GM23338 (cell line): ENCODE measurements at places on chromosomes 1 and 21. TPM values are rescaled to one million over a fixed set of nuclear protein-coding genes. Genes with fewer than 3 reads are reported as not detected.
A peak's percentile ranks its signal among the peaks of the same experiment; 100 is the strongest.

DNA sequence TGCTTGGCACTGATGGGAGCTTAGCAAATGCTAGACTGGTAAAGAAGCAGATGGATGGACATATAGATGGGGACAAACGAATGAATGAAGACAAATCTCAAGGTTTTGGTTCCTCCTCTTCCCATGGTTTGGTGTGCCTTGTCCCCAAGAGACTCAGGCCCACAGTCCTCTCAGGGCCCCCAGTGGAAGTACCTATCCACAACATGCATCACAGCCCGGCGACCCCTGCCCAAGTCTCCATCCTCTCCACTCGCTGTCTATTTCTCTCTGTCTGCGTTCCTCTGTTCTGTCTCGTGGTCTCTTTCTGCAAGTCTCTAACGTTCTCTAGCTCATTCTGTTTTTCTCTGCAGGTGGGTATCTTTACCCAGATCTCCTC, 85.8 kb downstream of the GLIS1 start:
- no peak overlapping the region for H3K4me3 ChIP-seq
- no peaks in the 10 kb centered on the region for H3K27me3 ChIP-seq
- H3K27ac ChIP-seq = no peak overlapping the region
- no peaks in the 10 kb centered on the region for H3K36me3 ChIP-seq

DNA sequence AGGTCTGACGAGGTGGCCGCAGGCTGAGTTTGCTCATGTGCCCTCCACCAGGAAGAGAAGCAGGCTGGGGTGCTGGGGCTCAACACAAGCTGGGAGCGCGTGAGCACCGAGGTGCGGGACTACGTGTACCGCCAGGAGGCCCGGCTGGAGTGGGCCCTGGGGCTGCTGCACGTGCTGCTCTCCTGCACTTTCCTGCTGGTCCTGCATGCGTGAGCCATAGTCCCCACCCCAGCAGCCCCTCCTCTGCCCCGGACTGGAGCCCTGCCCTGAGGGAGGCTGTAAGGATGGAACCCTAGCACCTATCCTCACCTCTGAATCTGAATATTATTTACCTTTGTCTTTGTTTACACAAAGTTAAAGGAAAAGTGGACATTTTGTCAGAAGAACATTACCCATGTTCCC, 7.8 kb upstream of the ADAM15 start:
- H3K27me3 ChIP-seq = no peaks in the 10 kb centered on the region
- no peak overlapping the region for H3K27ac ChIP-seq
- no peaks in the 10 kb centered on the region for H3K36me3 ChIP-seq
- DNase-seq = no peak
- no peak overlapping the region for H3K4me3 ChIP-seq
- H3K4me1 ChIP-seq = no peaks in the 10 kb centered on the region

- H3K27ac ChIP-seq = no peak overlapping the region
- H3K4me1 ChIP-seq = no peaks in the 10 kb centered on the region
- H3K27me3 ChIP-seq = no peaks in the 10 kb centered on the region
- H3K36me3 ChIP-seq = no peaks in the 10 kb centered on the region
- H3K4me3 ChIP-seq = no peak overlapping the region
- peak; percentile 12 for DNase-seq
Observed at GRCh38 chr1:98557895-98558294, 103.6 kb upstream of the SNX7 start.

Gene HSPB7
- total RNA-seq = not detected in 2 replicates

DNA sequence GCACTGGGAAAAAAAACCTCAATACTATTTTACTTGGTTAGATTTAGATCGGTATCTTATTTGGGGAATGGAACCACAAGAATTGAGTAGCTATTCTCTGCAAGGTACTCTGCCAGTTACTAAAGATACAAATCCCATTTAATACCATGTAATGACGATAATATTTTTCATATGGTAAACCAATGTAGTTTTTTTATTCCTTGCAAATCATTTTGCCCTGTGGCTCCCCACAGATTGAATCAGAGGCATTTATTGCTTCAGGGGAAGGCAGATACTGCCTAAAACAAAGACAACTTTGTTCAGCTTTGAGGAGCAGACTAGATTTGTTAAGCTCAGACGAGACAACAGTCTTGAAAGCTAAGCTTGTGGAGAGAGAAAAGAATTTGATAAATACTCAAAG, 226.7 kb upstream of the RUNX1 start:
- no peak for DNase-seq
- H3K4me1 ChIP-seq = no peaks in the 10 kb centered on the region
- no peak overlapping the region for H3K4me3 ChIP-seq
- no peaks in the 10 kb centered on the region for H3K36me3 ChIP-seq
- H3K27me3 ChIP-seq = no peaks in the 10 kb centered on the region
- no peak overlapping the region for H3K27ac ChIP-seq

Gene NID1
- total RNA-seq = 29.2 and 32.5 TPM in 2 replicates

DNA sequence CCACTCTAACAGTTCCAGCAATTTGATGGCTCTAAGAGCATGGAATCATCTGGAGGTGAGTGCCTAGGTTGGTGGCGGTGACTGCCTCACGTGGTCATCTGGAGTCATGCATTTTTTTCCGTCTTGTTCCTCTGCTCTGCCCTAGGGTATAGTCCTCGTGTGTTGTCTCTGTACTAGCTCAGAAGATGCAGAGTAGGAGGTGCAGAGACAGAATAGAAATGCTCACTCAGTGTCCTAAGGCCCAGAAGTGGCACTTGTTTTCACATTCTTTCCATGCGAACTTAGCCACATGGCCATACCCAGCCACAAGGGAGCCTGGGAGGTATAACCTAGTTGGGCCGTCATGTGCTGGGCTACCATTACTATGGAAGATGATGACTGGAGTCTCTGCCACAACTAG, 30.3 kb downstream of the DYRK1A start:
- no peak overlapping the region for H3K4me3 ChIP-seq
- H3K36me3 ChIP-seq = no peaks in the 10 kb centered on the region
- peaks cover 42% of the 10 kb centered on the region for H3K4me1 ChIP-seq
- H3K27ac ChIP-seq = no peak overlapping the region
- DNase-seq = no peak

DNA sequence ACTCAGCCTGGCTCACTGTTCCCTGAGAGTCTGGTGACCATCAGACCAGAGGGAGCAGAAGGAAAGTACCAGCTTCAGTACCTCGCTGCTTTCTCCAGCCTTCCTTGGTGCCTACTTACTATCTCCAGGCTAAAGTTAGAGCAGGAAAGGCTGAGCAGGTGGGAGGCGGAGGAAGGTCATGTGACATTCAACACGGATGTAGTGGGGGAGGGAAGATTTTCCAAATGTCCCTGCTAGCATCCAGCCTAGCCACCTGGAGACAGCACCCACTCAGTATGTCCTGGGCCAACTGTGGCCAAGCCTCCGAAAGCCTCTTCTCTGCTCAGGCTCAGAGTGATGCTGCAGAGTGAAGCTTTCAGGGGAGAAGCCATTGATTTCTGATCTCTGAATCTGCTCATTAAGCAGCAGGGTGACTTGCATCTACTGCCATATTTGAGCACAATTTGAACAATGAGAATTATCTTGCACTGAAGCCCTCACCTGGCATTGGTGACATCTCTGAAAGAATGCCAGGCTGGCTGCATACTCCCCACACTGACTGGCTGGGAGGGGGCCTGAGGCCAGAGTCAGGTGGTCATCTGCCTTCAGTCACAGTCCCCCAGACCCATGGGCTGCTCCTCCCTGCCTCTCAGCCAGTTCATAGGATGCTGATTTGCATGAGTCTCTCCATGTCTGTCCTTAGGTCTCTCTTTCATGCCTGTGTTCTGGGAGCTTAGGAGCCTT, 86.2 kb downstream of the KCND3 start:
- H3K4me3 ChIP-seq = no peak overlapping the region
- no peaks in the 10 kb centered on the region for H3K36me3 ChIP-seq
- no peak overlapping the region for H3K27ac ChIP-seq
- no peaks in the 10 kb centered on the region for H3K4me1 ChIP-seq
- no peak for DNase-seq

Gene RIMKLA
- total RNA-seq = 5.5 and 6.6 TPM in 2 replicates

DNA sequence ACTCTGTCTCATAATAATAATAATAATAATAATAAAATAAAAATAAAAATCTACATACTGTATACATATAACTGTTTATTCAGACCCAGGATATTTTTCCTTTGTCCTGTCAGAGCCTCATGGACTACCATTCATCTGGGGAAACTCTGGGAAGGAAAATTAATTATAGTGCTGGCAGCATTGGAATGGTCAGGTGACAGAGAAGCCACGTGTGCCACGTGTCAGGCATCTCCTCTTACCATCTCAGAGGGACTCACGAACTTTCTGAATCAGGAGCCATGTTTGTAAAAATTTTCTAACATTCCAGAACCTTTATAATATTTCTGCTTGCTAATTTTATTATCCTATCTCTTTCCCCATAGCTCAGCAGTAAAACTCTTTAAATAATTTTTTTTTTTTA, 97.8 kb upstream of the HNRNPU start:
- no peaks in the 10 kb centered on the region for H3K36me3 ChIP-seq
- H3K27me3 ChIP-seq = no peaks in the 10 kb centered on the region
- no peak overlapping the region for H3K27ac ChIP-seq
- H3K4me3 ChIP-seq = no peak overlapping the region

Gene KRTAP7-1
- total RNA-seq = not detected in 2 replicates

DNA sequence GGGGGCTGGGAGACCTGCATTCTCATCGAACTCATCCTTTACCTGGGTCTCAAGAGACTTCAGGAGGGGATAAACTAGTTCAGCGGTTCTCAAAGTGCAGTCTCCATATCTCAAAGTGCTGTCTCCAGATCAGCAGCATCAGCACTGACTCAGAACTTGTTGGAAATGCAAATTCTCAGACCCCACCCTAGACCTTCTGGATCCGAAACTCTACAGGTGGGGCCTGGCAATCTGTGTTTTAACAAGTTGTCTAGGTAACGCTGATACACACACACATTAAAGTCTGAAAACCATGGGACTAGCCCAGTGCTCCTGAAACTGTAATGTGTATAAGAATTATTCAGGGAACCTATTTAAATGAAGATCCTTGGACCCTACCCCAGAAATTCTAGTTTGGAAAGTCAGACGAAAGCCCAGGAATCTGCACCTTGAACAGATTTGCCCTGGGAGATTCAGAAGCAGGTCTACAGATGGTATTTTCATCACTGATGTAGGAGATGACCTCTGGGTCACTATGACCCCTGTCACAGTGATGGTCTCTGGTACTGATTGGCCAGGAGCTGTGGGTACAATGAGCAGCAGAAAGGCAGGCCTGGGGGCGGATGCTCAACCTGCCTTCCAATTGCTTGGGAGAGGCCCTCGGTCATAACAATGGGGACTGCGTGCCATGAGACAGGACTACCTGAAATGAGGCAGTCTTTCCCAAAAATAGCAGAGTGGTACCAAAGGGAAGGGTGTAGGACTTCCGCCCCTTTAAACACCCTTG, 127.2 kb downstream of the FAM78B start:
- peaks cover 8% of the 10 kb centered on the region for H3K4me1 ChIP-seq
- no peak overlapping the region for H3K27ac ChIP-seq
- DNase-seq = no peak
- H3K4me3 ChIP-seq = no peak overlapping the region
- no peaks in the 10 kb centered on the region for H3K27me3 ChIP-seq

Gene TRIM46
- total RNA-seq = 15.4 and 18.8 TPM in 2 replicates

- DNase-seq = no peak
- no peaks in the 10 kb centered on the region for H3K4me1 ChIP-seq
- no peaks in the 10 kb centered on the region for H3K27me3 ChIP-seq
- H3K4me3 ChIP-seq = no peak overlapping the region
- H3K36me3 ChIP-seq = no peaks in the 10 kb centered on the region
Observed at GRCh38 chr1:96253246-96254035, 468.1 kb upstream of the PTBP2 start.

DNA sequence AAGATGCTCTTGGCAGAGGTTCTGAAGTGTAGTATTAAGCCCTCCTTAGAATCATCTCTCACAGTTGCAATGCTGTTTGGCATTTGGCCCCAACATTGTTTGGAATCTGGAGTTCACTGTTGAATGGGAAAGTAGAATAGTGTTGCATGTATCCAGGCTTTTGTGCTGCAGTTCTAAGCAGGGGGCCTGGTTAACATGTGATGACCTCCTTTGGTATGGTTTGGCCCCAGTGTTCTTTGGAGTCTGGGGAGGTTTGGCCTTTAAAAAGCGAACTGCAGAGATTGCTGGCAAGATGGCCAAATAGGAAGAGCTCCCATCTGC, 61.8 kb upstream of the PLD5 start:
- DNase-seq = no peak
- H3K27me3 ChIP-seq = no peaks in the 10 kb centered on the region
- no peaks in the 10 kb centered on the region for H3K4me1 ChIP-seq
- H3K4me3 ChIP-seq = no peak overlapping the region

GRCh38 chr1:192575499-192576189, at the start of gene RGS1:
TSS of gene RGS1 (plus strand) at chr1:192575773. CDS start at chr1:192575793, 20 bp downstream.
- peaks cover 11% of the 10 kb centered on the region; the same call in 1 of the 2 replicates for H3K4me1 ChIP-seq
- no peak within 1 kb of the TSS for H3K27ac ChIP-seq

GRCh38 chr1:231540847-231541246, 12.4 kb downstream of the TSNAX start:
- peaks cover 12% of the 10 kb centered on the region; the same call in 1 of the 2 replicates for H3K36me3 ChIP-seq
- H3K4me3 ChIP-seq = no peak overlapping the region
- no peaks in the 10 kb centered on the region for H3K4me1 ChIP-seq
- no peaks in the 10 kb centered on the region for H3K27me3 ChIP-seq

DNA sequence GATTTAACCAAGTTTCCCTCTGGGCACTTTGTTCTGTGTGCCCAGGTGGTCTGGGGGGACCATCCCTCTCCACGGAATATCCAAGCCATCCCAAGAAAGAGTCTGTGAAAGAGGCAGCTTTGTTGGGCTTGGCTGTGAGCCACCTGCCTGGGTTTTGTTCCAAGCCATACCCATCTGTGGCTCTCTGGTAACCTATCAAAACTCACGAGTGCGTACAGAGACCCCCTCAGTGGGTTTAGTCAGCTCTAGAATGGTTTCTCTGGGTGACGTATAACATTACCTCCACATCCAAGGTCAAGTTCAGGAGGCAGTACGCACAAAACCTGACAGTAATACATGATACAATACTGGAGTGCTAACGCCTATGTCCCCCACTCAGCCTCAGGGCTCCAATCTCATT, 54.2 kb downstream of the DNTTIP2 start:
- no peaks in the 10 kb centered on the region for H3K36me3 ChIP-seq
- H3K27me3 ChIP-seq = no peaks in the 10 kb centered on the region
- peaks cover 26% of the 10 kb centered on the region for H3K4me1 ChIP-seq
- no peak overlapping the region for H3K27ac ChIP-seq

Gene SLC25A33
- 18.8 and 21.0 TPM in 2 replicates for total RNA-seq

DNA sequence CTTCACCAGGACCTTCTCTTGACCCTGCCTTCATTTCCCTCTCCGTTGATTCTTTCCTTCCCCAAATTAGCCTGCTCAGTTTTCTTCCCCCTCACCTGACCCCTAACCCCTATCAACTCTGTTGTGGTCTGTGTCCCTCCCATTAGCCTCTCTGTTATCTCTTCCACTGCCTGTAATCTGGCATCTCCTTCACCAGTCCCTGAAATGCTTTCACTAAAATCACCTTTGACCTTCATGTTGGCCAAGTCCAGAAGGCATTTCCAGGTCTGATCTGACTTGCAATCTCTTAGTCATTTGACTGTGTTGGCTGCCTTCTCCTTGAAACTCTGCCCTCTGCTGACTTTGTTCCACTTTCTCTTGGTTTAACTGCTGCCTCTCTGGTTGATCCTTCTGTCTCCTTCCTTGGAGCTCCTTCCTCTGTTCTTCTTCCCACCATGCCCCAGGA, 28.2 kb downstream of the ATP8B2 start:
- peak; percentile 36 for DNase-seq
- H3K27ac ChIP-seq = no peak overlapping the region
- H3K27me3 ChIP-seq = no peaks in the 10 kb centered on the region
- H3K4me1 ChIP-seq = peaks cover 8% of the 10 kb centered on the region; the same call in 1 of the 2 replicates

GRCh38 chr1:214553142-214553710, 1.8 kb upstream of the PTPN14 start:
- H3K27ac ChIP-seq = peak overlapping the region; percentile 100
- peak overlapping the region; percentile 30; the same call in 1 of the 2 replicates for H3K4me3 ChIP-seq
- no peaks in the 10 kb centered on the region for H3K36me3 ChIP-seq
- H3K4me1 ChIP-seq = peaks cover 27% of the 10 kb centered on the region

- no peaks in the 10 kb centered on the region for H3K27me3 ChIP-seq
- H3K27ac ChIP-seq = peak overlapping the region; percentile 70; the same call in 1 of the 2 replicates
- H3K4me3 ChIP-seq = no peak overlapping the region
Observed at GRCh38 chr1:25702101-25702775, 85.6 kb downstream of the MAN1C1 start.
